Cortex of kidney (tissue), 1 donor: ENCODE measurements at places on chromosomes 4 and X.

DNA sequence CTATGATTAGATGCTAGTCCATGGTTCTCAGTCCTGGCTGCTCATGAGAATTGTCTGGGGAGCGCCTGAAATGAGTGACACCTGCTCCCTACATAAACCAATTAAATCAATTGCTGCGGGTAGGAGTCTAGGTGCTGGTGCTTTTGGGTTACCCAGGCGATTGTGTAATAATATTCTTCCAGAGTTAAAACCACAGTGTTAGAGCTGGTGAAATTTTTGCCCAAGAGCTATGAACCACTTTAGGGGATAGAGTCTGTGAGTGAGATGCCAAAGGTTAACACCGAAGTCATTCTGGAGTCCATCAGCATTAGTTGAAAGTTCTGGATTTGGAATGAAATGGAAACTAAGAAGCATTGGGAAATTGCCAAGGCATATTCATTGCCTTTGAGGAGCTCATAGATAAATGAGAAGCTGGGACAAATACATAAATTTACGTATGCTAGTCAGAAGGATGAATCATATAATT lies 15.3 kb downstream of the PDK3 start:
- no peak for DNase-seq

DNA sequence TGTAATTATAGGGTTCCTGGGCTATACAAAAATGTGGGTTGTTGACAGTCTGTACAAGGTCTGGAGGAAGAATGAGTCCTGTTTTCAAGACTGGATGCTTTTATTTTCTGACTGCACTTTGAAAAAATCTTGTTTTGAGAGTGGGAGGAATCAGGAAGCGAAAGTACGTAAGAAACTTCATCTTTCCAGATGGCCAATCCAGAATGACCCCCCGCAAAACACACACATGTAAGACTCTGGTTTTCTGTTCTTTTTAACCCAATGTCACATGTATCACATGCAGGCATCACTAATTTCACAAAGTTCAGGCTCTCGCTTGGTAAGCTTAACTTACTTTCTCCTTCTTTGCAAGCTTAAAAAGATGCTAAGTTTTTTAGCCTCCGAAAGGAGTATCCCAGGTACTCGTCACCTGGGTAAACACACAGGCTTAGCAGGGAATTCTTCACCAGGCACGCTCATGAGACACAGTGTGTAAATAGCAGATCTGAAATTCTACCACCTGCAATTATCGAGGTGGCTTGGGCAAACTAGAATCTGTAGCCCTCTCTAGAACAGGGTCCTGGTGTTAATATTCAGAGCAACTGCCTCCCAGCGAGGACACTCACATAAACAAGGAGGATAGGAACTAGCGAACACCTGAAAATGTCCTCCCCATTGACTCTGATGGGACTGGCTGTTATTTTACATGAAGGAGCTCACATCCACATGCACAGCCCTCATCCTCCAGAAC lies 90.7 kb downstream of the NSUN7 start:
- no peak for DNase-seq

- DNase-seq = no peak
These were observed 641.2 kb upstream of the CPEB2 start for GRCh38 chr4:14361084-14361483.

DNA sequence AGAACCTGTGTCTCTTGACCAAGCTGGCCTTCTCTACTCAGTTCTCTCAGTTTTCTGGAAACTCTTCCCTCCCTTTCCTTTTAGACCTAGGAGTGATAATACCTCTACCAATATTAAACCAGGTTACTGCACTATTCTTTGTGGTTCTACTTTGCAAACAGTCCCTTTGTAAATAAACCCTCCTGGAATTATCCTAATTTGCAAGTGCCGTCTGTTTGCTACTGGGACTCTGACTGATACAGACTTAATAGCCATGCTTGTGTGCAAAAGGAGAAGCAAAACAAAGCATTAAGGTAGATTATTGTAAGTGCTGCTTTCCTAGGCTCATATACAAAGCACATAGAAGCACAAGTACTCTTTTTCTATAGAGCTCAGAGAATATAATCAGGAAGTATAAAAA lies 507.0 kb downstream of the INPP4B start:
- DNase-seq = no peak

GRCh38 chrX:51866210-51866609 lies 27.2 kb upstream of the MAGED1 start:
- DNase-seq = no peak

- no peak for DNase-seq
These were observed 26.0 kb upstream of the YTHDC1 start for GRCh38 chr4:68375667-68376559.

- DNase-seq = no peak
These were observed 56.0 kb downstream of the RAI2 start for GRCh38 chrX:17805120-17805519.

- no peak for DNase-seq
These were observed 158.4 kb upstream of the SLC7A11 start for GRCh38 chr4:138400543-138400942.

DNA sequence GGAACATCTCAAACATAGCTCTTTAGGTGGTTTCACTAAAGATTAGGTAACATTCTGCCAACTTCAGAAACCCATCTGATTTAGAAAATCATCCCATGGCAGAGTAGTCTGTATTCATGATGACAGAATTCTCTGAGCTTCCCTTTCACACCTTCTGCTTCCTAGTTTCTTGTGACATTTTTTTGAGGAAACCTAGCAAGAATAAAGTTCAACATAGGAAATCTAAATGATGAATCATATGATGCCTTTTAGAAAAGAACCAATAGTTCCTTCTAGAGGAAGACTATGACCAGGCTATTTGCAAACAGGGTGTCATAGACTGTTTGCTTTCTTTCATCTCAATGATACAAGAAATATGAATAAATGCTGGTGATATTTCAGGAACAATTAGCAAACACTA lies 49.8 kb upstream of the CAMK2D start:
- no peak for DNase-seq

GRCh38 chrX:8969378-8969777 lies 64.5 kb downstream of the FAM9B start:
- DNase-seq = no peak

DNA sequence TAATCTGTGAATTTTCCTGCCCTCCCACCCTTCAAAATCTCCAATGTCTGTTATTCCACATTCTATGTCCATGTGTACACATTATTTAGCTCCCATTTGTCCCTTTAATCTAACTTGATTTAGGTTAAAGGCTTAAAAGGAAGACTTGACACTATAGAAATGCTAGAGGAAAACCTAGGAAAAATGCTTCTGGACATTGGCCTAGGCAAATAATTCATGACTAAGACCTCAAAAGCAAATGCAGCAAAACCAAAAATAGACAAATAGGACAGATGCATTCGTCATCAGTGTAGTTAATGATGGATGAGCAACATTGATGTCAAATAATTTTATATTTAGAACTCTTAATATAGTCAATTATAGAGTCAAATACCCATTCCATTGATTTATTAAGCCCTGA lies 36.9 kb downstream of the INTU start:
- DNase-seq = no peak

DNA sequence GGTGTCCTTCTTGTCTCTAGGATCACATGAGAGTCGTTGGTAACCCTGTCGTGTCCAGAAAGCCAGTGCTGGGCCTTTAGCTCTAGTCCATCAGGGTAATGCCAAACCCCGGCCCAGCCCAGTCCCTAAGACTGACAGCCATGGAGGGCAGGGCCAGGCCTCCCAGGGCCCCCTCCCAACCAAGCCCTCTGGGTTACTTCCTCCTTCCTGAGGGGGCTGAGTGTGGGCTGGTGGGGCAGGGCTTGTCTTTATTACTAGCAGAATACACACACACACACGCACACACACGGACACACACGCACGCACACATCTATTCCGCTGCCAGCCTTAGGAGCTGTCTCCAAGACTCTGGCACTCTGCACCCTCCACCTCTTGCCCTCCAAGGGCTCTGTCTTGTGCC lies 35.6 kb upstream of the CDKN2AIP start:
- DNase-seq = no peak

DNA sequence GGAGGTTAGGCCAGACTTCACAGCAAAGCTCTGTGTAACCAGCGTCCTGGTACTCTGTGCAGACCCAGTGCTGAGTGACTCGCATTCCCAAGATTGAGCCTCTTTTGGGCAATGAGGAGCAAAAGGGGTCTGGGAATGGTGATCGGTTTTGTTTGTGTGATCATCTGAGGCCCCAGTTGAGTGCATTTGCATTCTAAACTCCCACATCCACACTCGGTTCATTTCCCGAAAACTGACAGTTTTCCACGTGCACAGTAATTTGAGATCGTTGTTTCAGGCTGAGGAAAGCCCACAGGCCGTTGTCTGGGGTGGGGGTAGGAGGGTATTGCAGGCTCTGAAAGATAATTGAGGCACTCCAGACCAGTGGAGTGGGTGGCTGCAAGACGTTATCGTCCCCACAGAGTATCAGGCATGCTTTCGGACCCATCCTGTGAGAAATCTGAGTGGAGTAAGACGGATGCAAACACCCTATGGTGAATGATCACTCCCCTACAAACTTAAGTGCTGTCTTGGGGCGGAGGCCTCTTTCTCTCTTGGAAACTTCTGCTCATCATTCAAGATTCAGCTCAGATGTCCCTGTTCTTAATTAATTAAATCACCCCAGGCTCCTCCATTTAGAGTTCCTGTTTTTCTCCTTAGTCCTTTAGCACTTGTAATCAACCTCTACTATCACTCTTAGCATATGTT lies 96.1 kb downstream of the AFF1 start:
- no peak for DNase-seq
